CD4-positive, alpha-beta memory T cell (primary cell): ENCODE measurements at places on chromosomes 16 and 17.

- no peak for DNase-seq
Measured at GRCh38 chr16:80938004-80938878, 68.4 kb downstream of the CMC2 start.

- DNase-seq, result no peak
Measured at GRCh38 chr17:78791840-78792709, 10.0 kb upstream of the CYTH1 start.

DNA sequence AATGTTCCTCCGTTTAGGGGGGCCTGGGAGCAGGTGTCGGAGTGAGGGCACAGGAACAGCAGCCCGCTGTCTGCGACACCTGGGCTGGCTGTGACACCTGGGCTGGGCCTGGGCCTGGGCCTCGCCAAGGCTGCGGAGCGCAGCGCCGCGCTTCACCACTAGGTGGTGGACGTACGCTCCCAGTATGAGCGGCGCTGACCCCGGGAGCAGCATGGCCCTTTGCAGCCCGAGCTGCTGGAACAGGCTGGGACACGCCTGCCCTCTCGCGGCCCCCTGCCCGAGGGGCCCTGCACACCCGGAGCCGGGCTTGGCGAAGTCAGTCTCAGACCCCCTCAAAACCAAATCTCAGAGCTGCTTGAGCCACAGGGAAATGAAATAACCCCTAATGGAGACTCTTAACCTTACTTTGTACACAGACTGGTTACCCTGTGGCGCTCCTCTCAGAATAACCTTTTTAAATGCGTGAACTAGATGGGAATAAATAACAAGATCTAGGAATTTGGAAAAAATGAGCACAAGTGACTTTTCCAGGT, 38.6 kb upstream of the FA2H start:
- peak; percentile 60 for DNase-seq

- no peak for DNase-seq
Measured at GRCh38 chr17:81488276-81488860, 24.2 kb downstream of the ACTG1 start.

DNA sequence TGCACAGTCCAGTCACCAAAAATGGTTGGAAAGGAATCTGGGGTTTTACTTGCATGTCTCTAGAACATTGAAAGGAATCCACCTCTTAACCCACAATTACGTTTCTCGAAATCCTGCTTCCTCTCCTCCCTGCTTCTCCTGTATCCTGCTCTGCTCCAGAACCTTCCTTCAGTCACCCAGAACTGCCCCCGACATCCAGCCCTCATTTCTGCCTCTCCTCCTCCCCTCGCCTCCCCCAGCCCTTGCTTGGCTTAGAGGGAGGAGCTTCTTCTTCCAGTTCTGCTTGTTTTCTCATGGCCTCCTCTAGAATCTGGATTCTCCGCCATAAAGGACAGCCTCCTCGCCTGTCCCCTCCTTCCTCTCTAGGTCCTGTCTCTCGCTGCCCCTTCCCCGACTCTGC, 48.3 kb downstream of the ZDHHC7 start:
- DNase-seq, result no peak

DNA sequence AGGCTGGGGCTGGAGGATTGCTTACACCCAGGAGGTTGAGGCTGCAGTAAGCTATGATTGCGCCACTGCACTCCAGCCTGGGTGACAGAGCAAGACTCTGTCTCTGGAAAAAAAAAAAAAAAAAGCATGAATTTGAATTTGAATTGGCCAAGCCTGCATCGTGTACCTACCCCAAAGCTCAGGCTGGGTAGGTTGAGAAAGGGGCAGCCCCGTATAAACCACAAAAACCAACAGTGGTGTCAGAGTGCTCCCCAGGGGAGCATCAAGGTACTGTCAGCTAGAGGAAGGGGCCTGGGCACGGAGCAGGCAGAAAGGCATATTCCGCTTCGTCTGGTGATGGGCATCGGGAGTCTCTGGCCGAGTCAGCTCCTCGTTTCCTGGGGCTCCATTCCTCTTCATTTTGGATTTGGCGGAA, 40.9 kb downstream of the RAP1GAP2 start:
- DNase-seq, result peak; percentile 65

- no peak for DNase-seq
Measured at GRCh38 chr16:57630407-57630797, 2.0 kb downstream of the ADGRG1 start.

- DNase-seq, result no peak
Measured at GRCh38 chr16:12455287-12455798, 348.3 kb downstream of the CPPED1 start.

- no peak for DNase-seq
Measured at GRCh38 chr16:48124266-48124665, 31.5 kb downstream of the ABCC12 start.

GRCh38 chr17:57033296-57033695, 51.8 kb upstream of the AKAP1 start:
- no peak for DNase-seq

- no peak for DNase-seq
Measured at GRCh38 chr17:42750739-42751344, 6.0 kb upstream of the EZH1 start.

- DNase-seq, result no peak
Measured at GRCh38 chr16:80896776-80897175, 92.4 kb upstream of the CDYL2 start.

DNA sequence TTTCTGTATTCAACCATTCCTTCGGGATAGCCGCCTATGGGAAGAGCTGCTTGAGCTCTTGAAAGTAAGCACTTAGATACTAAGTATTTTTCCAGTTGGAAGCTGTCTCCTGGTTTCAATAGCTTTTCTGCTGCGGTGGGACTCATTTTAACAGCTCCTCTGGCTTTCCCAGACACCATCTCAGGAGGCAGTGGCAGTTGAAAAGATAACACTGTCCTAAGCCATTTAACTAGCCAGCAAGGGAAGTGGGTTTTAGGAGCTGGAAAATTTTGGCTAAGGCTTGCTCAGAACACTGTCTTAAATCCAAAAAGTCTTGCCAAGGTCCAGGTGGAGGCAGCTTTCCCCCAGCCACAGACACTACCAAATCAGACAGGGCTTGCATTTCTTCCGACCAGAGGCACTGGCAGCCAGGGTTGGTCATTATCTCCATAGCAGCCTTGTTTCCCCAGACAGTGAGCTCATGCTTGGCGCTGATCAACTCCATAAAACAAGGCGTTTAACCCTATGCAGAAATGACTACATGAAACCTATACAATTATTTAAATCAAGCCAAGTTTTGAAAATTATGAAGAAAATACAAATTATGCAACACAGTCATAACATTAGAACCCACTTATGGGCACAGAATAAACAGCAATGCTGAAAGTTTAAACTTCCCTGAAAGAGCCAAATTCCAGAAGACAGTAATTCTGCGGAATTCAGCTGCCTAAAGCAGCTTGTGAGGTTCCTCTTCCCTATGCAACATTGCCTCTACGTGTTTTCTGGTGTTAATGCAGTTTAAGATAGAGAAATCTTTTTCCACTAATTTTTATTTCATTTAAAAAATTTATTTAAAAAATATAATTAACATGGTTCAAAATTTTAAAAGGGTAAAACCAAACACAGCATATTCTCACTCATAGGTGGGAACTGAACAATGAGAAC, 25.0 kb downstream of the GABARAPL2 start:
- no peak for DNase-seq

DNA sequence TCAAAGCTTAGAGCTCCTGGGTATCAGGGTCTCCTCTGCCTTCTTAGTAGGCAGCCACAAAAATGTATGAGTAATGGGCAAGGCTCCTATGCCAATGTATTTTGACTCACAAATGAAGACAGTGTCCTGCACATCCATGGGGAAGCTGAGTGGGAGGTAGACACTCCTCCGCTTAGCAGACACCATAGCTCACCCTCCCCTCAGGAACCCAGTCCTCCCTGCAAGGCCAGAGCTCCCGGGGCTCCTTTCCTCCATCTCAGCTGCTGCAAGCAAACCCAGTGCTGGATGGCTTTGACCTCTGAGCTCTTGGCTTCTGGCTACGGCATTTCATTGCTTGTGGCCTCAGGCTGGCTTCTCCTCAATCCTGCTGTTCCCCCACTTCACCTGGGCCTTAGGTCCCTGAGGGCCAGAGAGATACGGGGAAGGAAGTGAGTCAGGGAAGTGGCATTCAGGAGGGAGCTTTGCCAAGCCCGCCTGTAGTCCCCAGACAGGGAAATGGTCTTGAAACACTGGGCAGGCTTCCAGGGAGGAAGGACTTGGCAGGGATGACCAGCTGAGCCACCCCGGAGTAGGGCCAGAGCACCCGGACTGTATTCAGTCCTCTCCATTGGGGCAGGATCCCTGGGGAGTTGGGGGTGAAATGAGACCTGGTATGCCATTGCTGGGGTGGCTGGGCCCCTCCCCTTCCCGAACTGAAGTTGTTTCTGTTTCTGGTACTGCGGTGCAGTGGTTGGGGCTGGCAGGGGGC, 4.5 kb downstream of the ABCC3 start:
- DNase-seq, result no peak

DNA sequence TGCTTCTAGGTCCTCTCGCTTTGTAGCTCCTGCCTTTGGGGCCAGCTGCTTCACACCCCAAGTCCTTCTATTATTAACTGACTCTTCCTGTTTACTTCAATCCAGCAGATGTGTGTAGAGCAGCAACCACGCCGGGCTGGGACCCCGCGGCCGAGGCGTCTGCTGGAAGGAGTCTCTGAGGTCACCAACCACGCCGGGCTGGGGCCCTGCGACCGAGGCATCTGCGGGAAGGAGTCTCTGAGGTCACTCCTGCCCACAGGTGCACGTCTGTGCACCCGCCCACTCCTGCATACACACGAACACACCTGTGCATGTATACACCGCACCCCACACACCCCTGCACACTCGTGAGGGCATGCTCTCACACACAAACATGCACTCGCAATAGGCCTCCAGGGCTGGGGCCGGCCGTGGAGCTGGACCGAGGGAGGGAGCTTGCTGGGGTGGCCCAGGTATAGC, 7.8 kb upstream of the TEX19 start:
- DNase-seq, result no peak

DNA sequence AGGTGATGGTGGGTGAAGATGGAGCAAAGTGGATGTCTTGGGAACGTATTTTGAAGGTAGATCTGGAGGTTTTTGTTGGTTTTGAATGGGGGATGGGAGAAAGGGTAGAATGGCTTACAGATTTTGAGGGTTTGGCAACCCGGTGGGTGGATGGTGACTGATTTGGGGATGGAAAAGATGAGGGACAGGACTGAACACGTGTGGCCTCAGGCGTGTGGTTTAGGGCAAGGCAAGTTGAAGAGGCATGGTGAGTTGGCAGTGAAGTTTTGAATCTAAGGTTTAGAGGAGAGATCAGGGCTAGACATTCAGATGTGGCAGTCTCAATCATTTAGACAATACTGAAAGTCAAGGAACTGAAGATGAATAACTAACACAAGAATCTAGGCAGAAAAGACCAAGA, 5.0 kb upstream of the DCTPP1 start:
- no peak for DNase-seq

DNA sequence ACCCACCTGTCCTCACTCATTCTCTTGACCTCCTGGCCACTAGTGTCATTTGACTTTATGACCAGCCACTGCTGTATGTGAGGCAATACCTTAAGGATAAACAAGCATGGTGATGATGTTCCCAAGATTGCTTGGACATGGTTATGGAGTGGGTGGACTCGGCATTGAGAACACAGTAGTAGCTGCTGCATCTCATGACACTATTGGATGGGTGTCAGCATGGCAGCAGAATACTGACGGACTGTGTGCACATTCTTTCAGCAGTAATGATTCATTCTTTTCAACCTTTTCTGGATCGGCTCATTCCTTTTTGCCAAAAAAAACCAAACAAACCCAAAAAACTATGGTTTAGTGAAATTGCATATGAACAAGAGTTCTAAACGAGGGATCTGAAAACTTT, 13.5 kb downstream of the SPECC1 start:
- no peak for DNase-seq

GRCh38 chr17:80385046-80385445, 29.9 kb upstream of the ENDOV start:
- no peak for DNase-seq

- peak; percentile 34 for DNase-seq
Measured at GRCh38 chr16:87324411-87325275, 7.5 kb upstream of the C16orf95 start.

DNA sequence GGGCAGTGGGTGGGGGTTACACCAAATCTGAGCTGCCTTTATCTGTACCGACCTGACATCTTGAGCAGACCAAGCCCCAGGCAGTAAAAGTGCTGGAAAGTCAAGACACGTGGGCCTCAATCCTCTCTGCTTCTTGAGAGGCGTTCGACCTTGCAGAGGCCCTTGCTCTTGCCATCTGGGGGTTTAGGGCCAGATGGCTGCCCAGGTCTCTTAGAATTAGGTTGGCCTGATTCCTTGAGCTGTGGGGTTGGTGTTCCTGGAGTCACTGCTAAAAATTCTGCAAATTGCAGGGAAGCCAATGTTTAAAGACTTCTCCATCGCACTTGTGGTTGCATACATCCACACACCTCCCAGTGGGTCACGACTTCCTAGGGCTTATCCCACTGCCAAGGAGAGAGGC, 238.2 kb upstream of the ASIC2 start:
- DNase-seq, result no peak
